ENCODE measurements at places on chromosomes 12 and 14.

DNA sequence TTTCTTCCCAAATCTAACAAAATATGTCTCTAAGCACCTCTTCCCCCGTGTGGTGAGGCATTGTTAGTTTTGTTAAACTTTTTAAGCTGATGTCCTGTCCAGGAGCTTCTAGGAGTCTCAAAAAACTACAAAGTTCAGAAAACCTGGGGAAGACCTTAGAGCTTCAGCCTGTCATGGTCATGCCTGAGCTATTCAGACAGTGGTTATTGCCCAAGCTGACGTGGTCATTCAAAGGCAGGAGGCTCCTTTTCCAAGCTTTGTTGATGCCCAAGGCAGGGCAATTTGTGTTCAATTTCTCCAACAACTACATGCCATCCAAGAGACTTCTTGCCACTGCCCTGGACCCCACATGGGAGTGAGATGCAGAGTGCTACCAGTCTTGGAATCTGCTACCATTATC is 5.8 kb upstream of the LYZ start:
- no peak for DNase-seq
- H3K27me3 ChIP-seq: no peaks in the 10 kb centered on the region
- no peaks in the 10 kb centered on the region for H3K4me1 ChIP-seq

DNA sequence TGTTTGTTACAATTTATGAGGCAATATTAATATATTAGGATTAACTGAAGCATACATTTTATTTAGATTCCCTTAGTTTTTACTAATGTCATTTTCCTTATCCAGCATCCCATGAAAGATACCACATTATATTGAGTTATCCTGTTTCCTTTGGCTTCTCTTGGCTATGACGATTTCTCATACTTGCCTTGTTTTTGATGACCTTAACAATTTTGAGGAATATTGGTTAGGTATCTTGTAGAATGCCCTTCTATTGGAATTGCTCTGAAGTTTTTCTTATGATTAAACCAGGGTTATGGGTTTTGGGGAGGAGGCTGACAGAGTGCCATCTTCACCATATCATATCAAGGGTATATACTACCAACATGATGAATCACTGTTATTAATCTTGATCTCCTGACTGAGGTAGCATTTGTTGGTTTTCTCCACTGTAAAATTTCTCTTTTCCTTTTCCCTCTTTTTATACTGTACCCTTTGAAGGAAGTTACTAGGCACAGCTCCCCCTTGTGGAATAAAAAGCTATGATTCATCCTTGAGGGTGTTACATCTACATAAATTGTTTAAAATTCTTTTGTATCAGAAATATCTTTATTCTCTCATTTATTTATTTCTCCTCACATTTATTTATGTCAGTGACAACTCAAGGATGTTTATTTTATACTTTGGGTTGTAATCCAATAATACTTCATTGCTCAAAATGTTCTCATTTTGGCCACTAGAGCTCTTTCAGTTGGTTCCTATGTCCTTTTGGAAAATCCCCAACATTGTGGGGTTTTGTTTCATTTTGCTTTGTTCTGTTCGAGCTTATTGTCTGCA is 239.0 kb downstream of the SLC16A7 start:
- peak; percentile 33 for DNase-seq
- no peaks in the 10 kb centered on the region for H3K27me3 ChIP-seq
- no peak overlapping the region for H3K27ac ChIP-seq

GRCh38 chr12:93242154-93242972 is 135.4 kb upstream of the NUDT4 start:
- no peak for DNase-seq
- no peak overlapping the region for H3K4me3 ChIP-seq
- H3K4me1 ChIP-seq: peaks cover 4% of the 10 kb centered on the region
- H3K36me3 ChIP-seq: no peaks in the 10 kb centered on the region

DNA sequence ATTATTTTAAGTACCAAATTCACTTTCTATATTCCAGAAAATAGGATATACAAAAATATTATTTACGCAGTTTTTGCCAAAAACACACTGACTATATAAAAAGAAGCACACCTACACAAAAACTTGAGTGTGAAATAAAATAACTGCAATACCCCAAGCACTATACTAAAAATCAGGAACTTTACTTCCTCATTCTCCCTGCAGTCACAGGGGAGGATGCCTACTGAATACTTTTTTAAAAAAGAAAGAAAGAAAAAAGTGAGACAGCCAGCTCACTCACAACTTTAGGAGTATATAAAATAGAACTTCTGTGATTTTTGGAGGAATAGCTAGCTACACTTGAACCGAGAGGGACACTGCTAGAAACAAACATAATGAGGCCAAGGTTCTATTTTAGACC is 12.2 kb downstream of the RPS6KA5 start:
- no peak overlapping the region for H3K27ac ChIP-seq
- H3K27me3 ChIP-seq: no peaks in the 10 kb centered on the region
- no peak overlapping the region for H3K4me3 ChIP-seq
- H3K36me3 ChIP-seq: no peaks in the 10 kb centered on the region

DNA sequence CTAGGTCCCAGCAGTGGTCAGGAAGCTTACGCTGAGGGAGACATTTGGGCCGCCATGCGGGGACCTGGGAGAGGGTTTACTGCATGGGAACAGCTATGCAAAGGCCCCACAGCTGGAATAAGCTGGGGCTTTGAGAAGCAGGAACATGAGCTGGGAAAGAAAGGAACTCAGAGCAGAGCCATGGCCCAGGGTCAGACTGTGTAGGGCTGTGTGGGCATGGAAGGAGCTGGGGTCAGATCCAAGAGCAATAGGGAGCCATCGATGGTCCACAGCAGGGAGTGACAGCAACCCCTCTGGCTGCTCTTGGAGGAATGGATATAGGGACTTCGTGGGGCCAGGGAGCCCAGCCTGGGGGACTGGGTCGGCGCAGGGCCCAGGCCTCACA is 151.6 kb downstream of the ADGRD1 start:
- H3K27me3 ChIP-seq: no peaks in the 10 kb centered on the region
- H3K4me3 ChIP-seq: no peak overlapping the region
- no peak overlapping the region for H3K27ac ChIP-seq
- no peak for DNase-seq
- no peaks in the 10 kb centered on the region for H3K36me3 ChIP-seq

Data from lung (tissue), 17 donors.